SJSA1 (cell line): ENCODE measurements at places on chromosomes 13 and 19. TPM values are rescaled to one million over a fixed set of nuclear protein-coding genes. Genes with fewer than 3 reads are reported as not detected.

- DNase-seq: peak; percentile 80
Observed at GRCh38 chr19:16315825-16316505, 8.7 kb upstream of the KLF2 start.

DNA sequence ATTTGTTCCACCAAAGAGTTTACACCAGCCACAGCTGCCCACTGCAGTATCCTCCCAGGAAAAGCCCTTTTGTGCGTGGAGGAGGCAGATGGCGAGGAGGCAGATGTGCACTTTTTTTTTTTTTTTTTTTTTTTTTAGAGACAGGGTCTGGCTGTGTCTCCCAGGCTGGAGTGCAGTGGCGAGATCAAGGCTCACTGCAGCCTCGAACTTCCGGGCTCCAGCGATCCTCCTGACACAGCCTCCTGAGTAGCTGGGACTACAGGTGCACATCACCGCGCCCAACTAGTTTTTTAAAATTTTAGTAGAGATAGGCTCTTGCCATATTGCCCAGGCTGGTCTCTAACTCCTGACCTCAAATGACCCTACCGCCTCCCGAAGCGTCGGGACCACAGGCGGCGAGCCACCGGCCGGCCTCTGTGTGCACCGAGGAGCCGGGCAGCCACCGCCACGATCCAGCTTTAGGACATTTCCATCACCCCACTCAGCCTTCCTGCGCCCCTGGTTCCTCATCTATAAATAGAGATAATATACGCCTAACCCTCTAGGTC, 563 bp upstream of the PDCD5 start:
- DNase-seq: no peak

GRCh38 chr13:108760129-108760528, 130.7 kb downstream of the MYO16 start:
- no peak for DNase-seq

- DNase-seq: no peak
Observed at GRCh38 chr13:97192166-97192565, 30.0 kb upstream of the MBNL2 start.

IL4I1 gene
- 0.18 TPM in 1 of 2 replicates, not detected in the other for total RNA-seq

DNA sequence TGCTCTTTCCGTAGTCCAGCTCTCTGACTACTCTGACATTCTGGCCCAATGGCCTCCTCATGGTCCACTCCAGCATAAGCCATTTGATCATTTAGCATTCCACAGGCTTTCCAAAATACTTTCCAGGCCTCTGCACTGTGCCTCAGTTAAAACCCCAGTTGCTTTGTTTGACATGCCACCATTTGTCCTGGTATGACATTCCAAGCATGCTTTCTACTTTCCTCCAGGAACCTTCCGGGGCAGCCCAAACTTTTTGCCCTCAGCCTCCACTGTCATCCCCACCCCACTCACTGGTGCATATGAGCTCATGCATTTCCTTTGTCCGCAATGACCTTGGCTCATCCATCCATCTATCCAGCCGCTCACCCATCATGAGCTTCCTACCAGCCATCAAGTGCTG, 41.8 kb upstream of the WASF3 start:
- DNase-seq: no peak

GRCh38 chr19:6212403-6213265, 67.1 kb downstream of the MLLT1 start:
- DNase-seq: no peak

PSG2 gene
- not detected in 2 replicates for total RNA-seq

- no peak for DNase-seq
Observed at GRCh38 chr13:25743421-25743820, 308.4 kb downstream of the SHISA2 start.

- no peak for DNase-seq
Observed at GRCh38 chr13:94433055-94433961, 46.2 kb downstream of the DCT start.

PRR19 gene
- total RNA-seq: 0.55 and 2.5 TPM in 2 replicates

GRCh38 chr13:73224703-73225102, 165.9 kb downstream of the KLF5 start:
- no peak for DNase-seq

- DNase-seq: no peak
Observed at GRCh38 chr13:114338959-114339358, 24.7 kb downstream of the CHAMP1 start.

GRCh38 chr13:74466020-74466419, 331.8 kb upstream of the KLF12 start:
- no peak for DNase-seq
